Natural killer cell (primary cell): ENCODE measurements at places on chromosomes 6 and 20. TPM values are rescaled to one million over a fixed set of nuclear protein-coding genes. Genes with fewer than 3 reads are reported as not detected.

RAET1L gene
- total RNA-seq = not detected

KCNG1 gene
- not detected for total RNA-seq

LY6G5B gene
- 39.9 TPM for total RNA-seq

DNA sequence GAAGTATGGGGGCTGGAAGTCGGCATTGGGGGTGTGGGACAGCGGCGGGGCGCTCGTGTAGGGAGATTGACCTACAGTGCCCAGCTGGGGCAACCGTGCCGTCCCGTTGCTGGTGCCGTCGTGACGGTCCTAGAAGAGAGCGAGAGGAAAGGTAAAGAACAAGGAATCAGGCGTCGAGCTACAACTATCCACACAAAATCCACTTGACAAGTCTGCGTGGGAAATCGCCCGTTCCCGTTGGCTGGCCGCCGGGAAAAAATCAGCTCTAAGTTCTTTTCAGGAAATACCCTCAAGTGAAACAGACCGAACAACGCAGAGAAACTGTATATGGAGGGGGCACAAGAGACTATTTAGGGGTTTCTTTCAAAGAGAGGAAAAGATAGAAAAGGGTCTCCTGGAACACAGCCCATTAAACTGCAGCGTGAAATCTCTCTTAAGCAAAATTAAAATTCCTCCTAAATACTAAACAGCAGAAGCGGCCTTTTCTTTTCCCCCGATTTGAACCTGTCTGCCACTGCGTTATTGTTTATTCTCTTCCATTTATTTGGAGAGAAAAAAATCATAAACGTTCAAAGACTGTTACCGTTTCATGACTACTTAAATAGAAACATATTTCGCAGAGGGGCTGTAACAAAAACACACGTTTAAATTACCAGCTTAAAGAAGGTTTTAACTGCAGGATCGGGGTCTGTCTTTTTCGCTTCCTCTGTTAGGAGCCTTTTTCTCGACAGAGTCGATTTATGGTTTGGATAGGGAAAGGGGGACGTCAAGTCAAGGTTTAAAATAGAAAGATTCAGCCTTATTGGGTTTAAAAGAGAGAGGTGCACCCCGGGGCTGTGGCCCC lies 4.4 kb downstream of the TFAP2A start:
- no peaks in the 10 kb centered on the region for H3K36me3 ChIP-seq
- peaks cover 31% of the 10 kb centered on the region for H3K4me1 ChIP-seq
- no peak overlapping the region for H3K27ac ChIP-seq
- H3K4me3 ChIP-seq = no peak overlapping the region
- peaks cover 73% of the 10 kb centered on the region for H3K27me3 ChIP-seq
- DNase-seq = no peak

EPPIN gene
- total RNA-seq = not detected

GRCh38 chr6:12343122-12343439 lies 52.9 kb downstream of the EDN1 start:
- no peaks in the 10 kb centered on the region for H3K27me3 ChIP-seq
- H3K4me1 ChIP-seq = no peaks in the 10 kb centered on the region
- no peak overlapping the region for H3K4me3 ChIP-seq

GRCh38 chr20:59005523-59006166 lies 1.4 kb downstream of the CTSZ start:
- H3K27me3 ChIP-seq = no peaks in the 10 kb centered on the region
- H3K4me1 ChIP-seq = peaks cover 60% of the 10 kb centered on the region
- H3K27ac ChIP-seq = peak overlapping the region; percentile 75
- peaks cover 6% of the 10 kb centered on the region for H3K36me3 ChIP-seq
- H3K4me3 ChIP-seq = peak overlapping the region; percentile 47
- no peak for DNase-seq

DNA sequence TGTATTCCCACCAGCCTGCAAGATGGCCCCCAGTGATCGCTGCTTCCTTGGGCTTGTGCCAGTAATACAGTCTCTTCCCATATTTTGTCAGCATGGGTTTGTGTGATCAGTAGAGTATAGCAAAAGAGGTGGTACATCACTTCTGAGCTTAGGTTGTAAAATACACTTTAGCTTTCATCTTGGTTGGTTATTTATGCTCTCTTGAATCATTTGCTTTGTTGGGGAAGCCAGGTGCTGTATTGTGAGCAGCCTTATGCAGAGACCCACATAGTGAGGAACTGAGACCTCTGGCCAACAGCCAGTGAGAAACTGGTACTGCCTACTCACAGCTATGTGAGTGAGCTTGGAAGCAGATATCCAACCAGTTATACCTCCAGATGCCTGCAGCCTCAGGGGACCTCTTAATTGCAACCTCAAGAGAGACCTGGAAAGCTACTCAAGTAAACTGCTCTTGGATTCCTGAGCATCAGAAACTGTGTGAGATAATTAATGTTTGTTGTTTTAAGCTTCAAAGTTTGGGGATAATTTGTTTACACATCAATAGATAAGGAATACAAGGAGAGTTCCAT lies 229.3 kb downstream of the FARS2 start:
- no peak for DNase-seq
- H3K27ac ChIP-seq = no peak overlapping the region
- no peaks in the 10 kb centered on the region for H3K27me3 ChIP-seq
- no peak overlapping the region for H3K4me3 ChIP-seq

GRCh38 chr6:113779656-113780055 lies 77.5 kb upstream of the MARCKS start:
- H3K4me3 ChIP-seq = no peak overlapping the region
- no peaks in the 10 kb centered on the region for H3K4me1 ChIP-seq
- no peaks in the 10 kb centered on the region for H3K36me3 ChIP-seq
- no peak overlapping the region for H3K27ac ChIP-seq
- no peaks in the 10 kb centered on the region for H3K27me3 ChIP-seq
- DNase-seq = no peak

DNA sequence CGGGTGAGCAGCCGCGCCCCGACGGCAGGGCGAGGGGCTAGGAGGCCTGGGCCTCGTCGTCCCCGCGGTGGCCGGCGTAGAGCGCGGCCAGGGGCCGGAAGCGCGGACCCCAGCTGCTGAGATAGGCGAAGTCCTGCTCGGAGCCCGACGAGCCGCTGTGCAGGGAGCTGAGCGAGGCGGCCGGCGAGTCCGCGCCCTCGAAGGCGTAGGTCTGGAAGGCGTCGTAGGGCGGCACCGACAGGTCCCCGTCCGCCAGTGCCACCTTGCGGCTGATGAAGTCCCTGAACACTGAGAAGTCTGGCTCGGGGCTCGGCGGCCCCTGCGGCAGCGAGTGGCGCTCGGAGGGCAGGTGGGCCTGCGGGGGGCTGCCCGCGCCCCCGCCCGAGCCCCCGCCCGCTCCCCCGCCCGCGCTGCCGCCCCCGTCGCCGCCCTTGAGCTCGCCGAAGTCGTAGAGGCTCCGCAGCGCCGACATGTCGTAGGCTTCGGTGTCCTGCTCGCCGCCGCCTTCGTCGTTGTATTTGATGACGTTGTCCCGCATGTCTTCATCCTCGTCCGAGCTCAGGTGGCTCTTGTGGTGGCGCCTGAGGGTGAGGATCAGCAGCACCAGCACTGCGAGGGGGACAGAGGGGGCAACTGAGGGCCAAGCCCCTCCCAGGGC lies 56.5 kb downstream of the CD40 start:
- peak; percentile 83 for DNase-seq
- no peak overlapping the region for H3K27ac ChIP-seq
- H3K4me1 ChIP-seq = peaks cover 4% of the 10 kb centered on the region
- H3K36me3 ChIP-seq = no peaks in the 10 kb centered on the region
- no peak overlapping the region for H3K4me3 ChIP-seq

DNA sequence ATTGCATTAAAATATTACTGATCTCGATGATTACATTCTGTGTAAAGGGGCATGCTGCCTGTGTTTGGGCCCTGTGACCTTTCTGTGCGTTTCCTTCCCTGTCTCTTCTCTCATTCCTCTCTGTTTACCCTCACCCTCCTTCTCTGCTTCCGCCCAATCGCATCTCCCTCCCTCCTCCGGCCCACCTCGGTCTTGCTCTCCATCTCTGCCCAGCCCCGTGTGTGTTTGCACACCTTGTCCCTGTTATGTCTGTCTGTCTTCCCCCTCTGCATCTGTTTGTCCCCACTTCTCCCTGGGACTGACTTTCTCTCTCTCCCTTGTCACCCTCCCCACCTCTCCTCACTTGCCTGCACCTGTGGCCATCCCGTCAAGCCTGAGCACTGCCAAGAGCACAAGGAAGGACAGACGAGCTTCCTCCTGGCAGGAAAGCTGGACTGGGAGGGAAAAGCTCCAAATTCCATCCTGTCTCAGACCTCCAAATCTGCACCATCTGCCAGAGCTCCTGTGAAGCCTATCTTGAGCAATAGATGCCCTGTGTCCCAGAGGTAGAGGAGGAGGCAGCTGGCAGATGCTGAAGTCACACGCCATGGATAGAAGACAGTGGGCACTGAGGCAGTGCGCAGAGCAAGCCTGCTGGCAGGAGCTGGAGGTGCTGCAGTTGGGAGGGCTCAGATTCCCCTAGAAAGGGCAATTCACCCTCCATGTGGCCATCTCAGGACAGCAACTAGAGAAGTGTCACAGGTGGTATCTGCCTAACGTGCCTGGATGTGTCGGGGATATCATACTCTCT lies 172.3 kb downstream of the PTPRT start:
- DNase-seq = no peak
- H3K27me3 ChIP-seq = no peaks in the 10 kb centered on the region
- no peaks in the 10 kb centered on the region for H3K36me3 ChIP-seq
- H3K4me1 ChIP-seq = no peaks in the 10 kb centered on the region

ZNF334 gene
- total RNA-seq = 0.43 TPM

DNA sequence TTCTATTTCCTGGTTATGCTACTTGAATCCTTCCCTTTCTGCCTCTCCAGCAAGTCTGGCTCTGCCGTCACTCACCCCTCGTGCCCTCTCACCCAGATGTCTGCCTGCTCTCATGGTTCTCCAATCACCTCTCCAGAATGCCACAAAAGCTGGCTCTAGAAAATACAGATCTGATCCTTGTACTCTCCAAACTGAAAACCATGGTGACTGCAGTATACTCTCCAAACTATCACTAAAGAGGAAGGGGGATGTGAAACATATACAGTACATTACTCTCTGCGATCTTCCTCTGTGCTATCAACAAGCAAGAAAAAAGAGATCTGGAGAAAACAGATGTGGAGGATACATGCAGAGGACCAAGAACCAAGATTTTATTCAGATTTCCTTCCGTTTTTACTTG lies 91.1 kb downstream of the ATXN1 start:
- H3K4me1 ChIP-seq = peaks cover 7% of the 10 kb centered on the region
- no peak overlapping the region for H3K27ac ChIP-seq
- no peaks in the 10 kb centered on the region for H3K36me3 ChIP-seq
- H3K4me3 ChIP-seq = no peak overlapping the region

DNA sequence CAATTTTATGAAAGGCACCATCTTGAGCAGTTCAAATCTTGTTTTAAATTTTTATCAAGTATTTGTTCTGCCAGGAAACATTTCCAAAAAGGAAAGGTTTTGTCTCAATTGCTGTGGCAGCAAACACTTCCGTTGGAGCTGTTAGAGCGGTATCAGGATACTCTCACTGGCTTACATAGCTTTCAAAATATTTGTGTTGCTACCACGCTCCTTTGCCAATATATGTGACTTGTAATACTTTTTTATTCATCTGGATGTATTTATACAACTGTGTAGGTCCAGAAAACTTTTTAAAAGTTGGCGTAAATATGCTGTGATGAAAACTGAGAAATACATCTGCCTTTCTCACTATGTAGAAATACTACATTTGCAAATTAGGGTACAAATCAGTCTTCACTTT lies 37.8 kb upstream of the NHSL1 start:
- no peaks in the 10 kb centered on the region for H3K36me3 ChIP-seq
- H3K27ac ChIP-seq = no peak overlapping the region
- H3K27me3 ChIP-seq = no peaks in the 10 kb centered on the region
- H3K4me3 ChIP-seq = no peak overlapping the region
- no peaks in the 10 kb centered on the region for H3K4me1 ChIP-seq

DNA sequence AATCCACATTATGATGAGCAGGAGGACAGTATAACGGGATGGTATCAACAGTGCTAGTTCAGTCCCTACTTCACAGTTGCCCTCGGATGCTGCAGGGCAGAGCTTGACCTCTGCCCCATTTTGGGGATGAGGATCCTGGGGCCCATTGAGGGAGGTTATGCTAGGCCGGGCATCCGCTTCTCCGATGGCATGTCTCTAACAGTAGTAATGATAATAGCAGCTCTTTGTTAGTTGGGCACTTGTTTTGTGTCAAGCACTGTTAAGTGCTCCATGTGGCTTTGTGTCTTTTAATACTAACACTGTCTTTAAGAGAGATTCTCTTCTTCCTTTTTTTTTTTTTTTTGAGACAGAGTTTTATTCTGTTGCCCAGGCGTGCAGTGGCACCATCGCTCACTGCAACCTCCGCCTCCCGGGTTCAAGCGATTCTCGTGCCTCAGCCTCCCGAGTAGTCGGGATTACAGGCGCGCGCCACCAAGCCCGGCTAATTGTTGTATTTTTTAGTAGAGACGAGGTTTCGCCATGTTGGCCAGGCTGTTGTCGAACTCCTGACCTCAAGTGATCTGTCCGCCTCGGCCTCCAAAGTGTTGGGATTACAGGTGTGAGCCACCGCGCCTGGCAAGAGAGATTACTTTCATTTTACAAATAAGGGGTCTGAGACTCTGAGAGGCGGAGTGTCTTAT lies 1.1 kb downstream of the MAPRE1 start:
- no peak for DNase-seq
- peak overlapping the region; percentile 94 for H3K4me3 ChIP-seq
- peaks cover 28% of the 10 kb centered on the region for H3K4me1 ChIP-seq
- peak overlapping the region; percentile 95 for H3K27ac ChIP-seq
- no peaks in the 10 kb centered on the region for H3K36me3 ChIP-seq

- no peak for DNase-seq
- H3K27ac ChIP-seq = no peak overlapping the region
- H3K27me3 ChIP-seq = no peaks in the 10 kb centered on the region
- no peak overlapping the region for H3K4me3 ChIP-seq
- H3K36me3 ChIP-seq = no peaks in the 10 kb centered on the region
- peaks cover 34% of the 10 kb centered on the region for H3K4me1 ChIP-seq
Observed at GRCh38 chr6:106167096-106167814, 81.1 kb downstream of the PRDM1 start.

- no peak for DNase-seq
- no peaks in the 10 kb centered on the region for H3K4me1 ChIP-seq
- H3K36me3 ChIP-seq = no peaks in the 10 kb centered on the region
- H3K27ac ChIP-seq = no peak overlapping the region
Observed at GRCh38 chr20:32986331-32986966, 17.8 kb downstream of the SUN5 start.

- H3K4me3 ChIP-seq = no peak overlapping the region
- DNase-seq = no peak
- no peaks in the 10 kb centered on the region for H3K27me3 ChIP-seq
Observed at GRCh38 chr6:160086754-160087153, 34.9 kb upstream of the SLC22A1 start.

GRCh38 chr6:161108916-161109315 lies 117.3 kb downstream of the MAP3K4 start:
- no peak overlapping the region for H3K4me3 ChIP-seq
- no peak for DNase-seq
- H3K36me3 ChIP-seq = peaks cover 83% of the 10 kb centered on the region
- H3K27ac ChIP-seq = no peak overlapping the region
- no peaks in the 10 kb centered on the region for H3K27me3 ChIP-seq
- no peaks in the 10 kb centered on the region for H3K4me1 ChIP-seq

DNA sequence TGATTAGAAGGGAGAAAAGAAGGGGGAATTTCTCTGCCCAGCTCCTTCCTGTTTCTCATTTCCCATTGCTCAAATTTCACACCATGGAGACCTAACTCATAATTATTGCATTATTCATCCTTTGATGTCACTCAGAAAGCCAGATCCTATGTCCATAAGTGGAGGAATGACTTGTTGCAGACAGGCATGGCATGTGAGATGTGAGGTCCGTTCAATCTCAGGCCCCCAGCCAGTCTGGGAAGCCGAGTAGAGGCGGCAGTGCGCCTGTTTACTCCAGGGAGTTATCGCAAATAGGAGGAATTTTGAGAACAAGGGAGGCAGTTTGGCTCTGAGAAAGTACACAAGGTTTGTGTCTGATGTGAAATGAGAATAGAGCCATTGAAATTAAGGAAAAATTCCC lies 26.9 kb upstream of the MOCS1 start:
- H3K4me3 ChIP-seq = no peak overlapping the region
- no peaks in the 10 kb centered on the region for H3K4me1 ChIP-seq
- no peaks in the 10 kb centered on the region for H3K36me3 ChIP-seq
- H3K27ac ChIP-seq = no peak overlapping the region
- no peak for DNase-seq
